ENCODE measurements at places on chromosomes 7 and 10.
A peak's percentile ranks its signal among the peaks of the same experiment; 100 is the strongest.

GRCh38 chr10:104056619-104057273 lies 28.9 kb downstream of the COL17A1 start:
- DNase-seq, result no peak

- DNase-seq, result no peak
Measured at GRCh38 chr7:82676777-82677463, 233.3 kb upstream of the CACNA2D1 start.

DNA sequence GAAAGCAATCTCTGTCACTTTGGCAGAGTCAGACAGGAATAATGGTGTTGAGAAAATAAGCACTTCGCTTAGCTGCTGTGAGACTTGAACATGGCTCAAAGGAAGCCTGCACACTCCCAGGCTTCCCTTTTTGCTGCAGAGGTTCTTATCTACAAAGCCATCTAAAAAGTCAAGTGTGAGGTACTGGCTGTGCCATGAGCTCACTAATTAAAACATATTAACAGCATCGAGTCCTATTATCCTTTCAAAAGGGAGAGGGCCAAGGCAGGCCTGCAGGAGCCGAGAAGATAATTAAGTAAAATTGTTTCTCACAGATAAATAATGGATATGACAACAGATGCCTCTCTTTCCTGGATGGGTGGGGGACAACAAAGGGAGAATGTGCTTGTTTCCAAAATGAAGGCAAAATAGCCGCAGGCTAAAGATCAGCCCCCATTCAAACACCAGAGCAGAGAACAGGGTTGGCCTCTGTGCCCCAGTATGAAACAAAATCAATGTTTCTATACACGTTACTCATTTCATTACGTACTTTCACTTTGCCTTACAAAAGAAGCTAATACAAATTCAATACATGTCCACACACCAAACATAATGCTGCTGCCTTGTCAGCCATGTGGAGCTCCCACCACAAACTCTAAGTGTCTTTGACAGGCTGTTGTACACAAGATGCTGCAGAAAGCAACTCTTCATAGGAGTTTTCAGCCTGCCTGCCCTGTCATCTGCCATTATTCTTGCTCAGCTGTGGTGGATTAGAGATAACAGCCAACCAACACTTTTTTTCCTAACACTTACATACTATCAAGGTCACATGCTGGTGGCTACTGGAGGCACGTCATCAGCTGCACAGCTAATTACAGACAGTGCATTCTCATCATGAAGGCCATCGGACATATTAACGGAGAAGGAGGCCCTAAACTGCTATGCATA lies 55.3 kb downstream of the ELAPOR2 start:
- no peak for DNase-seq

GRCh38 chr7:13790611-13791010 lies 198.9 kb downstream of the ETV1 start:
- DNase-seq, result no peak

GRCh38 chr7:88758381-88759229 lies 895 bp upstream of the ZNF804B start:
- DNase-seq, result no peak

- no peak for DNase-seq
Measured at GRCh38 chr7:74482629-74483401, 29.1 kb downstream of the GTF2IRD1 start.

DNA sequence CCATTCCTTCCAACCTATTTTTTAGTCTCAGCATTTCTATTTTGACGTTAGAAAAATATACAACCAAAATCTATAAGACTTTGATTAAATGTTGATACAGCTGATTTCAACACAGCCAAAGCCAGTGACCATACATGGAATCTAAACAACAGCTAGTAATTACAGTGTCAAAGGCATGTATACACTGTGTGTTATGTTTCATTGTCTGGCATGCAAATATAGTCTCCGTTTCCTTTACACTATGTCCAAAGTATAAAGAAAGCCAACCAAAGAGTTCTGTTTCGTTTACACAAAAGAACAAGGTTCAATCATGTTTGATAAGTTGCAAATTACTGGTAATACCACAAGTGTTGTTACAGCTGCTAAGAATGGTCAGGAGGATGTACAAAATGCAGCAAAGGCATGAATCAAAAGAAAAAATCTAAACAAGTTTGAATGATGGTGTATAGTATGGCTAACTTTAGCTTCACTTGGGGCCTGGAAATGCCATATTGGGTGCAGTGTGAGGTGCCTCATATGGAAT lies 268.3 kb upstream of the FERD3L start:
- no peak for DNase-seq

DNA sequence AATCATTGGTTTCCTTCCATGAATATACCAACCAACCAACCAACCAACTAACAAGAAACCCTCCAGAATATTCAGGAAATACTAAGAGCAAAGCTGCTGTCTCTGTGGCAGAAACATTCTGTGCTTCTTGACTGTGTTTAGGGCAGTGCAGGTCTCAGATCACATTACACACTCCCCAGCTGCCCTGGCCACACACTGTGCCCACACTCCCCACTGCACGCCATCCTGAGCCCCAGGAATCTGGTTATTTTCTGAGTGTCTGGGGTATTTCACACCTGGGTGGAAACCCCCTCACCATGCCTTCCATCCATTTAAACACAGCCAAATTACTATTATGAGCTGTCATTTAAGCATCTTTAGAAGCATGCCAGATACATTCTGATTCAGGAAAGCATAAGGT lies 183.7 kb upstream of the ANK3 start:
- DNase-seq, result no peak

DNA sequence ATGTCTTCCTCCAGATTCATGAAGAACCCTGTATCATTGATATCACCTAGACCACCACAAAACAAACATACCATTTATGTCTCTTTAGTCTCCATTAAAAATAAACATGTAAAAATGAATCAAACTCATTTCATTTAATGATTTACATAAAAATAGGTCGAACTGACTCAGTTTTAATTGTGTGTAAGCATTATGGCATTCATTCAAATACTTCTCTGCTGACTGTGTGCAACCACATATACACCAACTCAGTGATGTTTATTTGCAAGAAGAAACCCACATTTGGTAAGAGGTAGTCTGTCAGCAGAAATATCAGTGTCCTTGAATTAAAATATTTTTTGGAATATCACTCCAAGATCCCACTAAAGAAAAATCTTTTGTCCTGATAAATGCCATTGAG lies 30.5 kb downstream of the ABCB1 start:
- DNase-seq, result no peak

GRCh38 chr7:32047075-32047474 lies 23.1 kb downstream of the PDE1C start:
- DNase-seq, result no peak

- no peak for DNase-seq
Measured at GRCh38 chr7:93861325-93861949, 29.1 kb downstream of the TFPI2 start.

DNA sequence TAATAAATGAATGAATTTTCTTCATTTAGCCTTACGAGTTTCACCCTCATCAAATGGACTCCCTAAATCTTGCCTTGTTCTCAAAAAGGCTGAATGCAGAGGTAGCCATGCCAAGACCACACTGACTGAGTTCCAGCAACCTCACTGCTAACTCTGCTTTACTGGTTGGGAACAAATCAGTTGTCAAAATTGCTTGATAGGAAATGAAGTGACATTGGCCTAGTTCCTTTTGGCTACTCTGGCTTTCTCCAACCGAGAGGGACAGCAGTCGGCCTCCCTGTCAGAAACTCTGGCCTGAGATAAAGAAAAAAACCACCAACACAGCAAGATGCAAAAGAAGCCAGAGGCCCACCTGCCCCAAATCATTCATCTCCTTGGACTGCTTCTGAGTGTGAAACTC lies 87.0 kb downstream of the PPP1R3C start:
- DNase-seq, result no peak

GRCh38 chr7:93196336-93196735 lies 29.9 kb downstream of the HEPACAM2 start:
- DNase-seq, result no peak

DNA sequence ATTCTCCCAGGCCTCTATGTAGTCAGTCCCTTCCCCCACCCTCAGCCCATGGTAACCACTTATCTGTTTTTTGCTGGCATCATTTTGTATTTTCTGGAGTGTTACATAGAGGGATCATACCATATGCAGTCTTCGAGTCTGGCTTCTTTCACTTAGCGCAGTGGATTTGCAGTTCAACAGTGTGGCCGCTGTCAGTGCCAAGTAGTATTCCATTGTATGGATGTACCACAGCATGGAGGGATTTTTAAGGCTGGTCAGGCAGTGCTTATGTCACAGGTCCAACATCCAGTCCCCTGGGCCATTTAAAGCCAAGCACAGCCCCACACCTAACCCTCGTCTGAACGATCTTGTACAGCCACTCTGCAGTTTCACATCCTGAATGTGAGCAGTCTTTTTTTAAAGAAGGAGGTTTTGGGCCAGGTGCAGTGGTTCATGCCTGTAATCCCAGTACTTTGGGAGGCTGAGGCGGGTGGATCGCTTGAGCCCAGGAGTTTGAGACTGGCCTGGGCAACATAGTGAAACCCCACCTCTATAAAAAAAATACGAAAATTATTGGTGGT lies 121.8 kb downstream of the CUX1 start:
- DNase-seq, result no peak

DNA sequence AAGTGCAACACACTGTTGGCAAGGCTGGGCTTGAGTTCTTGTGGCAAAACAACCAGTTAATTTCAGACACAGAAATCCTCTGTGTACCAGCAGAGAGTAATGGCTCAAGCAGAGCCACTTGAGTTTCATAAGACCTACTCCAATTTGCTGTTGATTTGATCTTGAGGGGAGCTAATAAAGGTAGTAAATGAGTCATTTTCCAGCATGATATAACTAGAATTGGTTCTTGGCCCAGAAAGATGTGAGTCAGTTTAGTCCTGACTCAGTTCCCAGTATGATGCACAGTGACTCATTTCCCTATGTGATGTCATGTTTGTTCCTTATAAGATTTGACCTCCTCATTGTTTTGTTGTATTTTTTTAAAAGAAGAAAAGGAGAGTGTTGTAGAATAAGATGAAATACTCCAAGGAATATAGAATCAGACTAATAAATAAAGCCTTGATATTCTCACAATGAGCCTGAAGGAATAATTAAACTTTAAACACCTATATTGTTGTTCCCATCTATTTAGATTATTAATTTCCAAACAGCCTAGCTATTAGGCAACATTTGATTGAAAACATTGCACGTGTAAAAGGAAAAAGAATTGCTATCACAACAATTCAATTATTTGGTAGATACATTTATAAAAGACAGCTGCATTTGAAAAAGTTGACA lies 186.2 kb downstream of the REEP3 start:
- DNase-seq, result peak; percentile 11

GRCh38 chr7:88214456-88214855 lies 5.4 kb downstream of the SRI start:
- DNase-seq, result no peak

GRCh38 chr7:75727881-75728593 lies 10.7 kb downstream of the HIP1 start:
- DNase-seq, result no peak

DNA sequence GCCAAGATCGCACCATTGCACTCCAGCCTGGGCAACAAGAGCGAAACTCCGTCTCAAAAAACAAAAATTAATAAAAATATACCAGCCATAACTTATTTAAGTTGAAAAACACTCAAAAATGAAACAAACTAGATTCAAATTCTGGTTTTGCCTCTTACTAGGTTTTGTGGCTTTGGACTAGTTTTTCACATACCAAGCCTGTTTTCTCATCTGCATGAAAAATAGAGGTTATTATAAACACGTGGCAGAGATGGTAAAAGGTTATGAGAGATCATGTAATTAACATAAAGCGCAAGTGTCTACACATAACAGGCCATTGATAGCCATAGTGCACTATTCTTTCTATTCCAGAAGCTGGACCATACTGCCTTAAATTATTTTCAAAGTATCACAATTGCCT lies 35.5 kb upstream of the CABCOCO1 start:
- no peak for DNase-seq

GRCh38 chr7:1695800-1696454 lies 25.9 kb downstream of the ELFN1 start:
- DNase-seq, result no peak

GRCh38 chr7:142529591-142529990 lies 219.7 kb upstream of the PRSS1 start:
- DNase-seq, result no peak

- no peak for DNase-seq
Measured at GRCh38 chr7:882336-883035, 6.1 kb downstream of the GET4 start.

DNA sequence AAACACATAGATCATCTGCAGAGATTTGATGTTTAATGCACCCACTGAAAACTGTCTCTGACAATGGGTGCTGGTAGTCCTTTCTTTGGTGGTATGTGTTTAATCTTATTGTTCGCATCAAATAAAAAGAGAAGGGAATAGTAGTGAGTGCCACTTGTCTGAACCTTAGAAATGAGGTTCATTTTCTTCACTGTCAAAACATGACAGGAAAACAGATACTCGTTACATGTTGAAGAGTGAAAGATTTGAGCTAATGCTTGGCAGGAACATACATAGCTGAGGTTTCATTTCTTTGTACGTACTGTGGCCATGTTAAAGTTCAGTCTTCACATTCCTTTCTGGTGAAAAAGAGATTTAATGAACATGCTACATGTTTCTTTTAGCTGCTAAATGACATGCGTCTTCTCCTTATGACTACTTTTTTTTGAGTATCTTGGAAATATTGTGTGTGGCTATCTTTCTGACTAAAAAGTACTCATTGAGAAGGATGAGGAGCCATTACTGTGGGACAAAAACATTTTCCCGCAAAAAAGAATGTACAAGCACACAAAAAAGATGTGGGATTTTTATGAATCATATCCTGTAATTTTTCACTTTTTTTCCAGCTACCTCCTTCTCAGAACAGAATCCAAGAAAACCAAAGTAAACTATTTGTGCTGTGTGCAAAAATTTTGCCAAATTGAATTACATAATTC lies 108.0 kb downstream of the TWIST1 start:
- DNase-seq, result no peak

- DNase-seq, result no peak
Measured at GRCh38 chr10:79396520-79396919, 48.9 kb downstream of the ZCCHC24 start.

- no peak for DNase-seq
Measured at GRCh38 chr7:132045002-132045401, 488.6 kb upstream of the PODXL start.

DNA sequence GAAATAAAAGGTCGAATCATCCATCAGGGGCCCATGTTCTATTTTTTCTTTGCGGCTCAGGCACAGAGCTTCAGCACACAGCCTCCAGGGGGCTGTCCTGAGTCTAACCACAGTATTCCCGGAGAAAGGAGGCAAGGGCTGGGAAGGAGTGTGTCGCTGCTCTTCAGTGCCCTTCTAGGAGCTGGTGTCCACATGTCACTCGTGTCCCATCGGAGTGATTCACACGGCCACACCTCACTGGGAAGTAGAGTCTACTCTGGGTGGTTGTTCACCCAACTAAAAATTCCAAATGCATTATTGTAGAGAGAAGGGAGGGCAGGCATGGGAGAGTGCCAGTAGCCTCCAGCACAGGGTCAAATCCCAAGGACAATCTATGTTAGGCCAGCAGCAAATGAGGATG lies 114.8 kb upstream of the LANCL2 start:
- DNase-seq, result no peak

DNA sequence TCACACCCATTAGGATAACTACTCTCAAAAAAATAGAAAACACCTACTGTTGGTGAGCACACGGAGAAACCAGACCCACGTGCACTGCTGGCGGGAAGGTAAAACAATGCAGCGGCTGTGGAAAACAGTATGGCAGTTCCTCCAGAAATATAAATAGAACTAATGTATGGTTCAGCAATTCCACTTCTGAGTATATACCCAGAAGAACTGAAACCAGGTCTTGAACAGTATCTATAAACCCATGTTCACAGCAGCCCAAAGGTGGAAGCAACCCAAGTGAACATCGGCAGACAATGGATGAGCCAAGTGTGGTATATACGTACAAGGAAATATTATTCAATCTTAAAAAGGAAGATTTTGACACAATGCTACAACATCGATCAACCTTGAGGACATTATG lies 164.7 kb downstream of the ZMYND11 start:
- DNase-seq, result no peak
